ENCODE measurements at places on chromosomes 2 and 18.

DNA sequence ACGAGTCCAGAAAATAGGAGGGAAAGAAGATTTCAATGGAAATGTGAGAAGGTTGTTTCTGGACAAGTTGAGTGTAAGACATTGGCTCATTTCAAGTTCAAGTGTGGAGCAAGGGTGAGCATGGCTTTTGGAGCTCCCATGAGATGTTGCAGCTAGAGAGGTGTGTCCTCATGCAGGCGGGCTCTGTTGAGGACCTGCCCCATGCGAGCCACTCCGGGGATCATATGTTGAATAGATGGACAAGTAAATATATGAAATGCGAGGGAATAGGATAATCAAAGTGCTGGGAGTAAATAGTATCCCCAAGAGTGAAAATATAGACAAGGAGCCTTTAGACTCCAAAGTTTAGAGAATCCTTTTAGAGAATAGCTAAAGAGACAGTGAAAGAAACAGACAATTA, 200.4 kb upstream of the NRP2 start:
- no peak for DNase-seq

GRCh38 chr18:31190919-31191318, 28.3 kb upstream of the DSC1 start:
- no peak for DNase-seq

DNA sequence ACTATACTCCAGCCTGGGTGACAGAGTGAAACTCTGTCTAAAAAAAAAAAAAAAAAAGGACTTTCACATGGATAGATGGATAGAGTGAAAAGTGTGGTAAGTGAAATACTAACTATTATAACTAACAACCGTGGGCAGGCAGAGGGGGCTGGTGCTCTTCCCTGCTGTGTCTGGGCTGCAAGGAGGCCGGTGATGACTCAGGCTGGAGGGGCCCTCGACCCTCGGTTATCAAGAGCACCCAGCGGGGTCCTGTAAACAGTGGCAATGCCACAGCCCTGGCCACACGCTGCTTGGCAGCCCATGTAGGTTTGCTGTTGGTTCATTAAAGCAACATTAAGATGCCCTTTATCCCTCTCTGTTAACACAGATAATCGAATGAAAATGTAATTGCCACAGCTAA, 184.8 kb upstream of the RAB12 start:
- no peak for DNase-seq

- DNase-seq = no peak
These were observed 161.1 kb downstream of the ESCO1 start for GRCh38 chr18:21439431-21439846.

- DNase-seq = no peak
These were observed 133.0 kb downstream of the FSHR start for GRCh38 chr2:49021271-49021670.

GRCh38 chr2:17182399-17182798, 335.8 kb downstream of the RAD51AP2 start:
- no peak for DNase-seq

DNA sequence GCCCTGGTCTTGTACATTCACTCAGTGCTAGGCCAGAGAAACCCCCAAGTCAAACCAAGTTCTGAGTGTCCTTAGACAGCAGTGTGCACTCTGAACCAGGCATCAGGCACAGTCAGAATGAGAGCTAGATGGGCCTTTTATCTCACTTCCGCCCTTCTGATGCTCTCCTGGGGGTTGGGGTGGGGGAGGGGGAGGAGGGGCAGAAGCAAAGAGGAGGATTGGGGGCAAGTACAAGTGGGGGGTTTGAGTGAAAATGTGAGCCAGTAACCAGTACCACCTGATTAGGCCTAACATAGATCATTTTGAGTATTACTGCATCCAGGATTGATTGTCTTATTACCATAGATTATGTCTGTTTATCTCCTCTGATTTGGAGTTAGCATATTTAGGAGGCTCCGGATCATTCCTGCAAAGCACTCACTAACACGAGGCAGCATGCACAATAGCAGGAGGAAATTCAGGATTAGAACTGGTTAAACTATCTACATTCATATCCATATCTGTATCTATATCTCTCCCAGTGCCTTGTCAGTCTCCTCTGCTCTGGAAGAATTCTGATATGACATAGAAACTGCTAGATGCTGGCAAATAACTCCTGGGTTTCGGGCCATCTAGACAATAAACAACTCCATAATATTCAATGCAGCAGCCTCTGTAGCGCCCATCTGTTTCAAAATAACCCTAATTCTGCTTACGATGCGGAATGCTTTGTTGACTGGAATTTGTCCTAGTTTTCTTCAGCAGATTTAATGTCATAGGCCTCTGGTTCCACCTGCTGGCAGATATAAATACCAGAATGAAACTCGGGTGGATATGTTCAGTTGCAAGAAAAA, 149.1 kb downstream of the RHBDD1 start:
- DNase-seq = no peak

GRCh38 chr18:32259553-32259952, 69.7 kb downstream of the MEP1B start:
- DNase-seq = no peak

DNA sequence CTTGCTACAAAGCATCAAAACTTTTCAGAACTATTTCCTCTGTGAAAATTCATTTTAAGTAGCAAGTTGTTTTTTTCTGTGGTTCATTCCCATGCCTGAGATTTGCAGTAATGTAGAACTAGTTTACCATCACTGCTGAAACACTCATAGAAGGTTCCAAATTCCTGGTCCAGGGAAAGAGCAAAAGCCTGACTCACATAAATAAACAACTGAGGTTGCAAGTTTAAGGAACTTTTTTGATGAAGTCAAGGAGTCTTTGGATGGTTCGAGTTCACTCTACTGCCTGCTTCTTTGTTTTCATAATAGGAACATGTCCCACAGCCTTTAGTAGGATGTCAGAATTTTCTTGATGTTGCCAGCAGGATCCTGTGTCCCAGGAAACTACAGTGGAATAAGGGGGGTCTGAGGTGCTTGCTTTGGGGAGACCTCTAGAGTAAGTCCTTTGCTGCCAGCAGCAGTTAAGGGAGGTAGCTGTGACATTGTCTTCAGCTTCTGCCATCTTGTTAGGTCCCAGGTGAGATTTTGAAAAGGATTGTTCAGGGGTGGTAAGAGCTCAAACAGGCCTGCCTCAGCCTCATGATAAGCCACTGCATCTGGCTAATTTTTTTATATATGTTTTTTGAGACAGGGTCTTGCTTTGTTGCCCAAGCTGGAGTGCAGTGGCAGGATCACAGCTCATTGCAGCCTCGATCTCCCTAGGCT, 43.9 kb downstream of the ACSL3 start:
- no peak for DNase-seq

- DNase-seq = no peak
These were observed 763.4 kb upstream of the NRXN1 start for GRCh38 chr2:51795248-51795888.

DNA sequence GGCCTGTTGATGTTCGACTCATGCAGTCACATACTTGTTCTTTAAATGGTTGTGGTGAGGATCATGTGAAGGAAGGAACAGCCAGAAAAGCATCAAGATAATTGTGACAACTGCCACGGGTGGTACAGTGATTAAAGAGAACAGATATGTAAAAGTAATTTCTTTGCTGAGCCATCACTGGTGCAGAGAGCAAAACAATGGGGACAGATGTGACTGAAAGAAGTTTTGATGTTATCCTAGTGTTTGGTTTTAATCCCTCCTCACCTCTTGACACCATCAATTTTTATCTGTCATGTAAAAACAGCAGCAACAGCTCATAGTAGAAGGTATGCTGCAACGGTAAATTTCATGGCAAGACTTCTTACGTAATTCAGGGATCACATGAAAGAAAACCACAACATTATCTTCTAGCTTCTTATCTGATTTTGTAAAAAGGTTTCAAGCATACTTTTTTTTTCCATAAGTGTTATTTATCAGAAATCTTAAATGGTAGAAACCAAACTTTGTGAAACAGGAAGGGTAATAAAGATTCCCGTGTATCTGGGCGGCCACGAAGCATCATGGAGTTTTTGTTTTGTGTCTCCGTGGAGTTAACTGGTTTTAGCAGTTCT, 65.2 kb downstream of the PLCL1 start:
- DNase-seq = no peak

DNA sequence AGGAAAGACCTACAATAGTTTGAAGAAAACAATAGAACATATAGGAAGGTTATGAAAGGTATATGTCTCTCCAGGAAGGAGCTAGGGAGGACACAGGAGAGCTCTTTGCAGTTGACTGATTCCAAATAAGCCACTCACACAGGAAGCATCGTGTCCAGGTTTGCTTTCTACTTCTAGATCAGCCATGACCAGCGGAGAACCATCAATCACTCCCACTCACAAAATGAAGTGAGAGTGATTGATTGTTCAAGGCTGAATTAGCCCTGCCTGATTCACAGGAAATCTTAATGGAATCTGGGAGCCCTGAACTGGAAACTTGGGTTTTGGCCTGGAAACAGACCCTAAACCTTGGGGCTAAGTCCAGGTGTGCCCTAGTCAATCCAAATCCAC, 1292.2 kb upstream of the ZEB2 start:
- DNase-seq = no peak

DNA sequence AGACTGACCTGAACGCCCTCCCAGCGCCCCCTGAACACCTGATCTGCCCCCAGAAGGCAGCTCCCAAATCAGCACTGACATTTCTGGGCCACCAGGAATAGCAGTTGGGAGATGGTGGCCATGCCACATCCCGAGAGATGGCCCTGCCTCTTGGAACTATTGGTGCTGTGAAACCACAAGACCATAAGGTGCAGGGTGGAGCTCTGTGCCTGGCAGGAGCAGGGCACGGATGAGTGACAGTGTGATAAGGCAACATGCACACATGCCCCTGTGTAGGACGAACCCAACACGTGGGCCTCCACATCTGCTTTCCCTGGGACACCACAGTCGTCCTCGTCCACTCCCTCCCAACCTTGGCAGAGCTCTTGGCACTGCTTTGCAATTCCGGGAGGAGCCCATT, 26.9 kb downstream of the ANO7 start:
- DNase-seq = no peak

DNA sequence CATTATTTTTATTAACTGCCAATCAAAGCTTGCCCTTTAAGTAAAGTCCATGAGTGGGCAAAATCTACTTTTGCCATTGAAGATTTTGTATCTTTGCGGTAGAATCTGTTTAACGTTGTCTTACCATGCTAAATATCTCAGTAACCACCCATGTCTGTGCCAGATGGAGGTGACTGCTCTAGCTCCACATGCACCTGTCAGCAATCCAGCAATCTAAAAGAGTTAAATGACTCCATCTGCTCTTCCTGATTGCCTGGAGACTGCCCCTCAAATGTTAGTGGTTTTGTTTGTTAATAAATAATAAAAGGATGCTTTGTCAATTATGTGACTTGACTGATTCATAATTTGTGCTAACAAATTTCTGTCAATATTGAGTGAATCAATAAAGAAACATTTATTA, 141.7 kb downstream of the RBM43 start:
- no peak for DNase-seq

GRCh38 chr18:6885006-6885481, 155.5 kb downstream of the ARHGAP28 start:
- no peak for DNase-seq

DNA sequence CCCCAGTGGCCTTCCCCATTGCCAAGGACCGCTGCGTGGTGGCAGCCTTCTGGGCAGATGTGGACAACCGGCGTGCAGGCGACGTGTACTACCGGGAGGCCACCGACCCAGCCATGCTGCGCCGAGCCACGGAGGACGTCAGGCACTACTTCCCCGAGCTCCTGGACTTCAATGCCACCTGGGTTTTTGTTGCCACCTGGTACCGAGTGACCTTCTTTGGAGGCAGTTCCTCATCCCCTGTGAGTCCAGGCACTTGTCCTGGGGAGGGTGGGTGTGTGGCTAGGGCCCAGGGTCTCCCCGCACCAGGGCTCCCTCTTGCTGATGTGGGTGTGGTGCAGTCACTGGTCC, 31.9 kb downstream of the SNED1 start:
- no peak for DNase-seq

DNA sequence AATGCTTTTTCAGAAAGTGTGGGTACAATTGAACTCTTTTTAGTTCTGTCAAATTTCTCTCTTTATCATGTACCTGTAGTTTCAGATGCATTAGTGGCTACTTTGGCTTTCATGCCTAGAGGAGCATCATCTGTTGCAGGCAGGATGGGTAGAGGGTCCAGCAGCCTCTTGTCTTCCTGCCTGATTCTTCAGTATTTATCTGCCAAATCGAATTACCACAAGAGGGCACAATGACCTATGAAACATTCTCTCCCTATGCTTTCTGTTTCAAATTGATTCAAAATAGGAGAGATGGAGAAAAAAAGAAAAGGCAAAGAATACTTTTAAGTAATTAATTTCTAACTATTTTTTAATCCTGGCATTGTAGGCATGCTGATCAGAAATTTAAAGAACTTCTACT, 477.2 kb downstream of the TRIB2 start:
- no peak for DNase-seq

- no peak for DNase-seq
These were observed 147.8 kb upstream of the FHL2 start for GRCh38 chr2:105546628-105546974.

- DNase-seq = no peak
These were observed 46.7 kb downstream of the KIDINS220 start for GRCh38 chr2:8790739-8791162.

DNA sequence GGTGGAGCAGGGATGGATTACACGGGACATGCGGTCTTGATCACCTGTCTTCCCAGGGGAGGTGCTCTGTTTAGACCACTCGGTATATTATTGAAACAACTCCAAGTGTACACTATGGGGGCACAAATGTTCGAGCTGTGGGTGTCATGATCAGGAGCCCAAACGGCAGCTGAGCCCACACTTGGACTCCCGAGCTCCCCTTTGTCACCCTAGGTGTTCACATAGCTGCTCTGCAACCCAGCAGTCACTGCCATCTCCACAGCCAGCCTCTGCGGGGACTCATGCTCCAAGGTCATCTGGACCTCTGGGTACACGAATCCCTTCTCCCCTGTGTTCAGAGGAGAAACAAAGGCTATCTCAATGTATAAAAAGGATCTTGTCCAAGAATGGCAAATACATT, 46.0 kb downstream of the CAPN13 start:
- DNase-seq = no peak

GRCh38 chr2:61378281-61378680, 92.6 kb downstream of the USP34 start:
- no peak for DNase-seq
